Caco-2 (cell line): ENCODE measurements at places on chromosomes 11 and 22. TPM values are rescaled to one million over a fixed set of nuclear protein-coding genes. Genes with fewer than 3 reads are reported as not detected.

- H3K27ac ChIP-seq: no peak overlapping the region
- H3K4me1 ChIP-seq: no peaks in the 10 kb centered on the region
- no peak overlapping the region for H3K4me3 ChIP-seq
- peaks cover 1% of the 10 kb centered on the region; the same call in 1 of the 2 replicates for H3K36me3 ChIP-seq
Measured at GRCh38 chr11:11948242-11948947, 60.0 kb downstream of the DKK3 start.

DNA sequence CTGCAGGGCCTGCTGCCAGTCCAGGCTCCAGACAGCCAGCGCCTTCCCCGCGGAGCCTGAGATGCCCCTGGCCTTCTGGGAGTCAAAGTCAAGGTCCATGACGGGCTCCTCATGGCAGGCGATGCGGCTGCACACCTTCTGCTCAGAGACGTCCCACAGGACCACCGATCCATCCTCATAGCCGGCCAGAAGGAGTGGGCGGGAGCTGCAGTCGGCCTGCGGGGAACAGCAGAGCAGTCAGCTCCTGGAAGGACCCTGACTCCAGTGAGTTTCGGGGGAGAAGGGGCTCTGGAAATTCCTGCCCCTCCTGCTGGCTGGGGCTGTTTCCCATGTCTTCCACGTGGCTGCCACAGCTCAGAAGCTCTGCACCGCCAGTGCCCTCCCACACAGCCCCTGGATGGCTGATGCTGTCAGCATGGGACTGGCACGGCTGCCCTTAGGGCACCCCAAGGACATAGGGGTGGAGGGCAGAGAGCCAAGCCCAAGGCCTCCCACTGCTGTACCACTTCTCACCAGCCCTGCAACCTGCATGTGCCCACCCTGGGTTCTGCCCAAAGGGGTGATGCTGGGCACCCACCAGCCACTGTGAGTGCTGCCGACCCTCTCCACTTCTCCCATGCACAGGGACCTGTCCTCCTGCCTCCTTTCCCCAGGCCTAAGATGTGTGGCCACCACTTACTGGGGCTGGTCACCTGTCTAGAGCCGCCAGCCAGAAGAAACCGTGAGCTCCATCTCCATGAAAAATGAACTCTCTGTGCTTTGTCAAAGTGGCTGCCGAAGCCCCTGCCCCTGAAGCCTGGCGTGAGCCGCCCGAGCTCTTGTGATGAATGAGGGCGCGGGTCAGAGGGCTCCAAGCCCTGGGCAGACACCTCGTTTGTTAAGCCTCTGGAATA lies 41.7 kb downstream of the TBX1 start:
- no peaks in the 10 kb centered on the region for H3K36me3 ChIP-seq
- no peak overlapping the region for H3K27ac ChIP-seq
- H3K4me3 ChIP-seq: no peak overlapping the region
- no peak for DNase-seq
- H3K27me3 ChIP-seq: no peaks in the 10 kb centered on the region
- no peaks in the 10 kb centered on the region for H3K4me1 ChIP-seq

DNA sequence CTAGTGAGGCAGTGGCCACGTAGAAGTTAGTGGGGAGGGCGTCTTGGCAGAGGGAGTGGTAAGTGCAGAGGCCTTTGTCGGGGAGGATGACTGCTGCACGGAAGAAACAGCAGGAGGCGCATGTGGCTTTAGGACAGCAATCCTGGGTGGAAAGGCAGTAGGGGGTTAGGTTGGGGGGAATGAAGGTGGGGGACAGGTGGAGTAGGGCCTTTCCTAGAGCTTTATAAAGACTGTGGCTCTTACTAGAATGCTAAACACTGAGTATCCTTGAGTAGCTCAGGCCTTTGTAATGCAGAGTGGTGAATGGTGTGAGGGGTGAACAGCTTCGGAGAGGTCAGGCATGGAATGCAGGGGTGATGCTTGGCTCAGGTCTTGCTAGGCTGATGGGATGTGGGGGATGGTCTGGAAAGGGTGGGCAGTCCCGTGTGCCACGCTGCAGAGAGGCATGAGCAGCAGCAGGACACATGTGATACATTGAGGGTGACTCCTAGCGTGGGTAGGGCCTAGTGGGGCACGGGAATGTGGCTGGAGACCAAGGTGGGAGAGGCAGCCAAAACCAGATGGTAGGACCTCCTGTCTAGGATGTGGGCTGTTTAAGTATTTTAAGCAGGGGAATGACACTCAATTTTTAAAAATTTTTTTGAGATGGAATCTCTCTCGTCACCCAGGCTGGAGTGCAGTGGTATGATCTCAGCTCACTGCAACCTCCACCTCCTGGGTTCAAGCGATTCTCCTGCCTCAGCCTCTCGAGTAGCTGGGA lies 19.2 kb downstream of the AP2A2 start:
- H3K27ac ChIP-seq: peak overlapping the region; percentile 77
- H3K36me3 ChIP-seq: peaks cover 3% of the 10 kb centered on the region
- H3K4me1 ChIP-seq: peaks cover 44% of the 10 kb centered on the region

GRCh38 chr11:38598418-38598817 lies 2000.4 kb upstream of the RAG2 start:
- no peaks in the 10 kb centered on the region for H3K36me3 ChIP-seq
- H3K4me3 ChIP-seq: no peak overlapping the region
- no peak overlapping the region for H3K27ac ChIP-seq
- DNase-seq: no peak
- H3K27me3 ChIP-seq: no peaks in the 10 kb centered on the region

- DNase-seq: peak; percentile 54
- peaks cover 2% of the 10 kb centered on the region for H3K36me3 ChIP-seq
- H3K27ac ChIP-seq: peak overlapping the region; percentile 89
- H3K4me3 ChIP-seq: no peak overlapping the region
- peaks cover 43% of the 10 kb centered on the region for H3K4me1 ChIP-seq
Measured at GRCh38 chr22:50303848-50304527, 3.5 kb downstream of the PLXNB2 start.

GRCh38 chr11:64023712-64024710 lies 11.7 kb upstream of the FLRT1 start:
- H3K27me3 ChIP-seq: no peaks in the 10 kb centered on the region
- no peak overlapping the region for H3K27ac ChIP-seq
- H3K36me3 ChIP-seq: no peaks in the 10 kb centered on the region
- H3K4me1 ChIP-seq: no peaks in the 10 kb centered on the region

DNA sequence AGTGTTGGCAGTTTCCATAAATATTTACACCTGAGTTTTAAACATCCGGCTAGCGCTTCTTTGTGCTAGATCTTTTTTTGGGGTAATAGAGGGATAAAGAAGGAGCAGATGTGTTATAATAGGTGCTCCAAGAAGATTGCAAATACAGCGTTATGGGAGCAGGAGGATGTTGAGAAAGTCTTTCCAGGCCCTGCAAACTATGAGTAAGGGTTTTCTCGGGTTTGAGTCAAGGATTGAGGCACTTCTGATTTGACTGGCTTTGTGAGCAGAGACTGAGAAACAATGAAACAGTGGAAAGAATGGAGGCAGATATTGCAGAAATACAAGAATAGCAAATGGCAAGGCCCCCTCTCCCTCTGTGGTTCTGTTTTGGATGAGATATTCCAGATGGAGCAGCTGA lies 155.0 kb upstream of the TIMP3 start:
- H3K27me3 ChIP-seq: no peaks in the 10 kb centered on the region
- H3K4me3 ChIP-seq: no peak overlapping the region
- H3K27ac ChIP-seq: no peak overlapping the region

GRCh38 chr11:15967166-15967565 lies 389.2 kb downstream of the SOX6 start:
- no peak overlapping the region for H3K4me3 ChIP-seq
- no peak for DNase-seq
- H3K36me3 ChIP-seq: no peaks in the 10 kb centered on the region; the same call in 1 of the 2 replicates
- H3K27ac ChIP-seq: peak overlapping the region; percentile 17
- no peaks in the 10 kb centered on the region for H3K27me3 ChIP-seq

DNA sequence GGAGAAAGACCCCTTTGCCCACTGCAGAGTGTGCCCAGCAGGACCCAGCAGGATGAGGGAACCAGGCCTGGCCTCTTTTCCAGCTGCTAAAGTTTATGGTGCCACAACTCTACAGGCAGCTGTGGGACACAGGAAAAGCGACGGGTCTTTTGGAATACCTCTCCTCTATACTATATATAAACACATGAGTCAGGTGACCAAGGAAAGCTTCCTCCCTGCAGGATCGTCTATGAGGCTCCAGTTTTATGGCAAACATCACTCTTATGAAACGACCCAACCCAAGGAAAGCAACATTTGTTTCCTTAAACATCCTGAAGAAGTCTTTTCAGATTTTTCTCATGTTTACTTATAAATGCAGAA lies 102.8 kb upstream of the AKIP1 start:
- no peaks in the 10 kb centered on the region for H3K27me3 ChIP-seq
- no peaks in the 10 kb centered on the region for H3K4me1 ChIP-seq
- no peak overlapping the region for H3K27ac ChIP-seq
- no peak overlapping the region for H3K4me3 ChIP-seq
- no peak for DNase-seq
- H3K36me3 ChIP-seq: no peaks in the 10 kb centered on the region

GRCh38 chr22:31291481-31292235 lies 630 bp downstream of the PIK3IP1 start:
- DNase-seq: no peak
- no peak overlapping the region for H3K27ac ChIP-seq
- H3K36me3 ChIP-seq: no peaks in the 10 kb centered on the region
- peaks cover 17% of the 10 kb centered on the region; the same call in 1 of the 2 replicates for H3K4me1 ChIP-seq
- peak overlapping the region; percentile 66 for H3K4me3 ChIP-seq
- no peaks in the 10 kb centered on the region for H3K27me3 ChIP-seq

DNA sequence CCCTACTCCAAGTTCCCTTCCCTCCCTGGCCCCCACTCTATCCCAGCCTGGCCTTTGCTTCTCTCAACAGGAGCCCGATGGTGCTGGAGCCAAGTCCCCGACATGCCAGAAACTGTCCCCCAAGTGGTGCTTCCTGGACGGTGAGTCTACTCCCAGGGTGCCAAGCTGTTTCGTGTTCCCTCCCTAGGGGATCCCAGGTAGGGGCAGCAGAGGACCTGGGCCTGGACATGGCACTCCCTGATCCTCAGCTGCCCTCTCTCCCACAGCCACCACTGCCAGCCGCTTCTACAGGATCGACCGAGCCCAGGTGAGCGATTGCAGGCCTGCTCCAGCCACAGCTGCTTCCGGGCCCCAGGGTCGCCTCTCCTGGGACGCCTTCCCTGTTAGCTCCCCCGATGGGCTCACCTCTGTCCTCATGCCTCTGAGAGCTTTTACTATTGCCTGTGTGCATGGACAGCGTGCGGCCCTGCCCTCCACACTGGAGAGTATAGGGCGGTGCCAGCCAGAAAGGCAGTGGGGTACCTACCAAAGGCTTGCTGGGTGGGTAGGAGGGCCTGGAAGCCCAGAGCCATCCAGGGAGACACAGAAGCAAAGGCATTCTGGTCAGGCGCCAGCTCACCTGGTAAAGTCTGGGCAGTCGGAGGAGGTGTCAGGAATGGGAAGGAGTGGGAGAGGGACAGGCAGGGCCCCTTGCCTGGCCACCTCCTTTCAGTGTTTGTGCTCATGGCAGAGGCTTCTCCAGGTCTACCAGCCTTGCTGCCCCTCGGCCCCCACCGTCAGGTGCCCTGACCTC lies 5.0 kb upstream of the MDK start:
- no peak overlapping the region for H3K4me3 ChIP-seq
- DNase-seq: no peak
- H3K36me3 ChIP-seq: no peaks in the 10 kb centered on the region; the same call in 1 of the 2 replicates
- H3K4me1 ChIP-seq: peaks cover 6% of the 10 kb centered on the region; the same call in 1 of the 2 replicates
- H3K27me3 ChIP-seq: no peaks in the 10 kb centered on the region
- no peak overlapping the region for H3K27ac ChIP-seq

DNA sequence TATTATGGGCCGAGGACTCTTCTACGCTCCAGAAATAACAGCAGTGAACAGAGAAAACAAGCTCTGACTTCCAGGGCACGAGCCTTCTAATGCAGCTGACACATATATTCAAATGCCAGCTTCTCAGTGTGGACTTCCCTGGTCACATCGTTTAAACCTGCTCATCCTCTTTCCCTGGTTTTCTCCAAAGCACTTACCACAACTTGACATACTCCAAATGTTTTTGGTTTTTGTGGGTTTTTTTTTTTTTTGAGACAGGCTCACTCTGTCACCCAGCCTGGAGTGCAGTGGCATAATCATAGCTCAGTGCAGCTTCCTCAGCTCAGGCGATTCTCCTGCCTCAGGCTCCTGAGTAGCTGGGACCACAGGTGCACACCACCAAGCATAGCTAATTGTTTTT lies 105.5 kb downstream of the MICAL3 start:
- H3K4me3 ChIP-seq: no peak overlapping the region
- H3K27ac ChIP-seq: no peak overlapping the region
- DNase-seq: no peak
- peaks cover 49% of the 10 kb centered on the region for H3K4me1 ChIP-seq

GRCh38 chr11:12053606-12054361 lies 45.4 kb upstream of the DKK3 start:
- H3K27me3 ChIP-seq: no peaks in the 10 kb centered on the region
- H3K4me3 ChIP-seq: no peak overlapping the region
- peak overlapping the region; percentile 49 for H3K27ac ChIP-seq
- no peak for DNase-seq

GRCh38 chr11:126925321-126926093 lies 75.1 kb downstream of the KIRREL3 start:
- no peaks in the 10 kb centered on the region; the same call in 1 of the 2 replicates for H3K27me3 ChIP-seq
- DNase-seq: no peak
- H3K27ac ChIP-seq: no peak overlapping the region
- no peak overlapping the region for H3K4me3 ChIP-seq
- H3K4me1 ChIP-seq: no peaks in the 10 kb centered on the region

DNA sequence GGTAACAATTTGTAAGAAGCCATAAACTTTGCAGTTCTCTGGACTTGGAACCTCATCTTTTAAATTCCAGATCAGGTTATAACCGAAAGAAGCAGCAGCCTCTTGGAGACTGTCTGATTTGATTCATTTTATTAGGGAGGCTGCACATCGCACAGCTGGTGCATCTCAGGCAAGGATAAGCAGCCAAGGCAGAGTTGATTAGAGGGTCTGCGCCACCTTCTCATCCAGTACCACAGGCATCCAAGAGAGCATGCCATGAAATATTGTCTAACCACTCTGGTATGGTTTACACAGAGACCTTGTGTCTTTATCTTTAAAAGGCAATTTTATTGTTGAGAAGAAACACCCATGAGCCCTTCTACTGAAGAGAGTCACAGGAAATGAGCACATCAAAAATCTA lies 16.2 kb upstream of the CWF19L2 start:
- no peaks in the 10 kb centered on the region; the same call in 1 of the 2 replicates for H3K27me3 ChIP-seq
- no peak overlapping the region for H3K4me3 ChIP-seq
- H3K36me3 ChIP-seq: no peaks in the 10 kb centered on the region
- H3K27ac ChIP-seq: no peak overlapping the region
- no peak for DNase-seq
- H3K4me1 ChIP-seq: 0 out of 2 replicates have a peak, but pooled peaks cover 4% of the 10 kb centered on the region

DNA sequence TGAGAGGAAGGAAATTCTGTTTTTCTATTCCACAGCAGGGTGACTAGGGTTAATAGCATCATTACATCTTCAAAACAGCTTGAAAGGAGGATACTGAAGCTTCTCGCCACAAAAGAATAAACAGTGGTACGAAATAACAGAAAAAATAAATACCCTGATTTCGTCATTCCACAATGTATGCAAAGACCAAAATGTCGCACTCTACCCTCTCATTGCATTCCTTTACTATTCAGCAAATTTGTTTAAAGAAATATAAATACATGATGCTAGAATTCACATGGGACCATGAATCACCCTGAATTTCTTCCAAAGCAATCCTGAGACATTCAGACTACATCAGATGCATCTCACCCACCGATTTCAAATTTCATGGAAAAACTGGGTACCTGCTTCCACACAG lies 112.3 kb upstream of the TOP3B start:
- no peak for DNase-seq
- H3K4me1 ChIP-seq: no peaks in the 10 kb centered on the region
- no peak overlapping the region for H3K27ac ChIP-seq
- no peak overlapping the region for H3K4me3 ChIP-seq
- H3K36me3 ChIP-seq: no peaks in the 10 kb centered on the region
- H3K27me3 ChIP-seq: no peaks in the 10 kb centered on the region; the same call in 1 of the 2 replicates

Gene OTOG
- total RNA-seq: 0.95 and 2.5 TPM in 2 replicates

Gene NRGN
- total RNA-seq: 5.7 and 7.8 TPM in 2 replicates

Gene IGSF22
- not detected in 2 replicates for total RNA-seq

Gene EFCAB6
- not detected in 2 replicates for total RNA-seq

Gene TSGA10IP
- 0.79 TPM in 1 of 2 replicates, not detected in the other for total RNA-seq

Gene PITPNM1
- 65.0 and 78.3 TPM in 2 replicates for total RNA-seq

Gene RTN4R
- 10.7 and 11.1 TPM in 2 replicates for total RNA-seq

Gene SCGB1D2
- not detected in 2 replicates for total RNA-seq
